Adipocyte (in vitro differentiated cells): ENCODE measurements at places on chromosomes 2 and 18.

DNA sequence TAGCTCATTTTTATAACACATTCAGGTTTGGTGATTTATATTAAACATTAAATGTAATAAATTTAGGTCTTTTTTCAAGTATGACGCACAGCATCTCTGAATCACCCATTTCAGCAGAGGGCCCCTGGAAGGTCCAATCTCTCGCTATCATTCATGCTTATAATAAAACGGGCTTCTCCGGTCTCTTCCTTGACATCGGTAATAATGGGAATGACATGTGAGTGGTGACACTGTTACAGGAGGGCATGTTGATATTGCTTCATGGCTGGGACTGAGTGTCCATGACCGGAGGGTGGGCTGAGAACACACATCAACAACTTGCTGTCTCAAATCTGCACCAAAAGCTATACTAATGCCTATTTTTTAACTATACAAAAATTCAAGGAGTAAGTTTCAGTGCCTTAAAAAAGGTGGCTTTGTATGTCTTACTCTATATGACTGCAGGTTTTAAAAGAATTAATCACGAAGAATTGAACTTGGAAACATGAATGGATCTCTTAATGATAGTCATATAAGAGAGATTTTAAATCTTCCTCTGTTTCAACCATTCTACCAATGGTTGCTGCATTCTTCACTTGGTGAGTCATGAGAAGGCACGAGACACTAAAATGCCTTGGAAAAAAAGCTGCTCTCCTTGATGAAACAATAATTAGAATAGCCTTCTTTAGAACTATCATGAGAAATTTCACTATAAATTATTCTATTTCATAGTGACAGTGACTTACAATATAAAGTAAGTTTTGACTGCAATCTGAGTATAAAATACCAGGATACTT is 101.9 kb upstream of the NRP2 start:
- peak; percentile 68 for DNase-seq

DNA sequence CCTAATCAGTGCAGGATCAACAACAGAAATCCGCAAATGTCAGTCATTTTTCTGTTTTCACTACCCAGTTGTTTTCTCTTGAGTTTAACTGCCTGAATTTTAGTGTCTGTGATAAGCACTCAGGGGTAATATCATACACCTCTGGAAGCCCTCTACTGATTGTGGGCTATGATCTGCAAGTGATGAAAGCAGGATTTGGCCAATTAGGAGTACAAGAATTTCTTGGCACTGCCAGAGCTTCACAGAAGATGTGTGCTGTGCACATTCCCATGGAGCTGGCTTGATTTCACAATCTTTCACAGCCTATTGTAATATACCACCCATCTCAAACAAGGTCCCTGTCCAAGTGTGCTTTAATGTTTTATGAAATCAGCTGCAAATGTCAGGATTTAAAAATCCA is 27.3 kb upstream of the TDRD15 start:
- DNase-seq: no peak

DNA sequence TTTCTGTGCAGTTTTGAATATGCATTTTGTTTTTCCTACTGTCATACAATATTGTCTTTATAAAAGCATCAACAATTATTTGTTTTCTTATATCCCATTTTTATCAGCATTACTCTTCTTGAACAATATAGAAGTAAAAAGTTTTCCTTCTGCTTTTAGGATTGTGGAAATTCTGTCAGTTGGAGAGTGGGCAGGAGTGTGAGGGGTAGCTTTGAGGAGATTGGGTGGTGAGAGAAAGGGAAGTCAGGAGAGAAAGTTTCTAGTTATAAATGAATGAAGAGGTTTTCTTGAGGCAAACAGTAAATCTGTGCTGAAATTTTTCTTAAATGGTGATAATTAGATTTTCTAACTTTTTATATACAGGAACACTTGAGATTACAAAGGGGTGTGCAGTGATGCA is 151.7 kb upstream of the NOSTRIN start:
- DNase-seq: no peak

DNA sequence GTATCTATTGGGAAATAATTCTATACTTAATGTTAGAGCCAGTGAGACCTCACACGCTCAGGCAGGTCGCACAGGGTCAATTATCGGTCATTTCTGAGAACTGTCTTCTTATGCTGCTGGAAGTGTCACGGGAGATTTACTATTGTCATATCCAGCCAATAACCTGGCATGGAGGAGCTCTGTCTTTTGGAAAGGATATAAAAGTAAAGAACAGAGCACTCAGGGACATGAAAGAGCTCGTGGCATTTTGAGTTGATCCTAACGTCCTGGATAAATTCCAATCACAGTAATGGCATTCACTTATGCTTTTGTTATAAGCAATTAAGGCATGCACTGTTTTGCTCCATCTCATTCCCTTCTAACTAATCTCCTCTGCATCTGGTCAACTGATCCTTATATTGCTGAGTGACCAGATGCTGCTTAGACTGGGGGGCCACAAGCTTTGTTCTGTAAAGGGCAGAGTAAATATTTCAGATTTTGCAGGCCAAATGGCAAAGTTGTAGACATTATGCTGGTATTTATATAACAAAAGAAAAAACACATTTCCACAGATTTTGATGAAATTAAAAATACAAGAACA is 453.5 kb upstream of the SMIM21 start:
- no peak for DNase-seq
